Heart left ventricle (tissue), 16 donors: ENCODE measurements at places on chromosomes 12 and 14. TPM values are rescaled to one million over a fixed set of nuclear protein-coding genes. Genes with fewer than 3 reads are reported as not detected.

- H3K4me3 ChIP-seq: no peak overlapping the region
- no peaks in the 10 kb centered on the region for H3K4me1 ChIP-seq
- no peak overlapping the region for H3K27ac ChIP-seq
- no peaks in the 10 kb centered on the region for H3K27me3 ChIP-seq
- no peaks in the 10 kb centered on the region for H3K36me3 ChIP-seq
Observed at GRCh38 chr12:30996255-30996654, 69.7 kb downstream of the TSPAN11 start.

DNA sequence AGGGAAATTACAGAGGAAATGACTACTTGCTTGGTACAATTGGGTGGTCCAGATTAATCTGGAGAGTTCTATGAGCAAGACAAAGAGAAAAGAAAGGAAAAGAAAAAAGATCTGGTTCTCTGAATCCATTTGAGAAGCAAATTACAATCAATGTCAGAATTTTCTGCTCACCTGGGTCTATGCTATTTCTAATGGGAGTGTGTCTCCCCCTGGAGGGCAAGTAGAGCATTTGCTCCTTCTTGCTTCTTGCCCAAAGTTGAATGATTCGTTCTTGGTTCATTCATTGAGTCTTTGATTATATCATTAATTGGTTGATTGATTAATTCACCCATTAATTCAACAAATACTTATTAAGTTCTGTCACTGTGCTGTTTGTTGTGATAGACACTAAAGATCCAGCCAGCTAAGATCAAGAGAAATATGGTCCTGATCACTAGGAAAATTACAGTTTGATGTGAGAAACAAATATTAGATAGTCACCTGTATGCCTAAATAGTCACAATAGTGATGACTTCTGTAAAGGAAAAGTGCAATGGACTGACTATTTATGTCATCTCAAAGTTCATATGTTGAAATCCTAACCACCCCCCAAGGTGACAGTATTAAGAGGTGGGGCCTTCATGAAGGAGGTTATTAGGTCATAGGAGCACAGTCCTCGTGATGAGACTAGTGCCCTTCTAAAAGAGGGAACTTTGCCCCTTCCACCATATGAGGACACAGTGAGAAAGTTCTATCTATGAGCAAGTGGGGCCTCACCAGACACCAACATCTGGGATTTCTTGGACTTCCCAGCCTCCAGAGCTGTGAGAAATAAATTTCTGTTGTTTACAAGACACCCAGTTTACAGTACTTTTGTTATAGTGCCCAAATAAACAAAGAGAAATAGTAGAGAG is 8.0 kb upstream of the ASB8 start:
- no peaks in the 10 kb centered on the region for H3K36me3 ChIP-seq
- H3K27ac ChIP-seq: no peak overlapping the region
- no peak for DNase-seq
- no peaks in the 10 kb centered on the region for H3K27me3 ChIP-seq
- H3K4me1 ChIP-seq: no peaks in the 10 kb centered on the region

DNA sequence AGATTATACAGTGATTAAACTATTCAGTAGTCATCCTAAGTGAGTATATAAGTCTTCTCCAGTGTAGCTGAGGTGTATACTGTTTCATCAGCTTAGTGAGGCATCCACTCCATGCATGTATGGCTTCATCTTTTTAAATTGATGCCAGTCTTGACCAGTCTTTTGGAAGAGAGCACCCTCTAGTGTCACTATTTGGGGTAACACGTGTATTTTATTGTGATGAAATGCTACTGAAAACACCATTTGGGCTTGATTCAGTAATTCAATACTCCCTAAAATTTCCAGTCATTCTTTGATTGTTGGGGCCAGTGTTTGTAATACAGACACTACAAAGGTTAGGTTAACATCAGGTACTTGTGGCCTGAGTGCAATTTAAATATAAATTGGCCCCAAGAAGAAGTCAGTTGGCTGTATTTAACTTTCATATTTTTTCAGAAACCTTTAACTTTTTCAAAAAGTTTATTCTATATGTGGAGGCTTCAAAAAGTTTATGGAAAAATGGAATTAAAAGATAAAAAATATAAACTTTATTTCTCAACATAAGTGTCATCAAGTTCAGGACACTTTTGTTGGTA is 35.3 kb downstream of the MIPOL1 start:
- H3K4me3 ChIP-seq: no peak overlapping the region
- H3K27ac ChIP-seq: no peak overlapping the region
- H3K27me3 ChIP-seq: no peaks in the 10 kb centered on the region
- DNase-seq: no peak
- H3K4me1 ChIP-seq: no peaks in the 10 kb centered on the region

GRCh38 chr12:88448337-88448915 is 131.8 kb downstream of the KITLG start:
- no peaks in the 10 kb centered on the region for H3K27me3 ChIP-seq
- H3K36me3 ChIP-seq: no peaks in the 10 kb centered on the region
- no peak for DNase-seq

DNA sequence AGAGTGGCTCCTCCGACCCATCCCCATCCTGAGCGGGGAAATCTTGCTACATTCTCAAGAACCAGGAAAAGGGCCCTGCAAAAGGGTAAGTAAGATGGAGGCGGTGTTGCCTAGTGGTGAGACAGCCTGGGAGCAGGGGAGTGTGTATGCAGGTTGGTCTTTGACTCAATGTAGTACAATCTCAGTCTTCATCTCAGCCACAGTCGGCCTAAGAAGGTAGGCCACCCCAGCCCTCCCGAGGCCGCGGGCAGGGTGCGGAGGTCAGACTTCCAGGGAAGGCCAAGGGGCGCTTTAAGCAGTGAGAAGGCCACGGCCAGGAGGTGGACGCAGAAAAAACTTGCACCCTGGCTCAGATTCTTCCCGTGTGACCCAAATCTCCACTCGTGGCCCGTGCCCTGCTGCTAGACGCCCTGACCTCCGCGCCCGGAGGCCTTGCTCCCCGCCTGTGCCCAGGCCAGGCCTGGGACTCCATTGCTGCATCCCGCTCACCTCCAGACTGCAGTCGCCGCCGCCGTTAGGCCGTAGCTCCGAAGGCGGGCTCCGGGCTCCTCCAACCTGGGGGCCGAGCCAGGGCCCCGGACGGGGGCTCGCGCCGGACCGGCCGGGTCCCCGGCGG is 435 bp downstream of the FOXM1 start:
- no peak overlapping the region for H3K27ac ChIP-seq
- H3K27me3 ChIP-seq: no peaks in the 10 kb centered on the region
- H3K36me3 ChIP-seq: no peaks in the 10 kb centered on the region
- H3K4me1 ChIP-seq: peaks cover 16% of the 10 kb centered on the region

- H3K27me3 ChIP-seq: no peaks in the 10 kb centered on the region
- H3K27ac ChIP-seq: no peak overlapping the region
- H3K4me3 ChIP-seq: no peak overlapping the region
- no peaks in the 10 kb centered on the region for H3K4me1 ChIP-seq
- H3K36me3 ChIP-seq: no peaks in the 10 kb centered on the region
- DNase-seq: no peak
Observed at GRCh38 chr14:45144658-45145057, 8.9 kb downstream of the FANCM start.

GRCh38 chr14:51879170-51879569 is 18.8 kb downstream of the GNG2 start:
- H3K27me3 ChIP-seq: no peaks in the 10 kb centered on the region
- no peak overlapping the region for H3K27ac ChIP-seq
- H3K4me1 ChIP-seq: no peaks in the 10 kb centered on the region
- no peak overlapping the region for H3K4me3 ChIP-seq
- no peaks in the 10 kb centered on the region for H3K36me3 ChIP-seq

DNA sequence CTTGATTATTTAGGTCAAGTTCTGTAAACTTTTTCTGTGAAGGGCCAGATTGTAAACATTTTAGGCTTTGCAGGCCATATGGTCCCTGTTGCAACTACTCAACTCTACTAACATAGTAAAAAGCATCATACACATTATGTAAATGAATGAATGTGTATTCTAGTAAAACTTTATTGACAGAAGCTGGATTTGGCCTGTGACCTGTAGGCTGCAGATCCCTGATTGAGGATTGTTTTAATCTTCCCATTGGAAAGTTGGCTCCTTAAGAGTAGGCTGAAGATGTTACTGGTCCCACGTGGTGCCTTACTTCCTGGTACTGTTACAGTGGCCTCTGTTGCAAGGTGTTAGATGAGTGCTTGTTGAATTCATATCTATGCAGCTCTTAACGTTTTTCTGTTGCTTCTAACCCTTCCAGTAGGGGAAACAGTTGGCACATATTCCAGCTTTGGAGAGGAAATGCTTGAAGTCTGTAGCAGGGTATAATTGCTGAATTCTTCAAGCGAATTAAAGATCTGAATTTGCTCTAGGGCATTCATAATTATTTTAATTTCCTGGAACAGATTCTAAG is 133.6 kb upstream of the DNM1L start:
- peaks cover 92% of the 10 kb centered on the region for H3K4me1 ChIP-seq
- no peaks in the 10 kb centered on the region for H3K36me3 ChIP-seq

GRCh38 chr14:91891721-91892220 is 24.4 kb upstream of the TC2N start:
- H3K27ac ChIP-seq: peak overlapping the region; percentile 10
- H3K4me1 ChIP-seq: peaks cover 25% of the 10 kb centered on the region
- H3K27me3 ChIP-seq: no peaks in the 10 kb centered on the region
- no peaks in the 10 kb centered on the region for H3K36me3 ChIP-seq

DNA sequence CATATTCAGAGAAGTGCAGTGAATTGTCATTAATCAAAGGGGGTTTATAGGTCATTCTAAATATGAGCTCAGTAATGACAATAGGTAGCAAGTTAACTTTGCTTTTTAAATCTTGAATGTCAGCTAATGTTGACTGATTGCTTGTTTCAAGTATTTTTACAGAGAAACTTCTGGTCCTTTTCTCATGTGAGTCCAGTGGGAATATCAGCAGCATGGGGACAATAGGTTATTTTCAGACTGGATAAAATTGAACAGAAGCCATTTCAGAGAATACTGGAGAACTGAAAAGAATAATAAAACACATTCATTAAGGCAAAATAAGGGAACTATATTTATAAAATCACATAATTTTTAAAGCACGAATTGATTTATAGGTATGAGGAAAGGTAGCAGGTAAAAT is 78.7 kb downstream of the FUT8 start:
- DNase-seq: no peak
- H3K27me3 ChIP-seq: no peaks in the 10 kb centered on the region
- H3K4me1 ChIP-seq: no peaks in the 10 kb centered on the region
- no peak overlapping the region for H3K4me3 ChIP-seq

DNA sequence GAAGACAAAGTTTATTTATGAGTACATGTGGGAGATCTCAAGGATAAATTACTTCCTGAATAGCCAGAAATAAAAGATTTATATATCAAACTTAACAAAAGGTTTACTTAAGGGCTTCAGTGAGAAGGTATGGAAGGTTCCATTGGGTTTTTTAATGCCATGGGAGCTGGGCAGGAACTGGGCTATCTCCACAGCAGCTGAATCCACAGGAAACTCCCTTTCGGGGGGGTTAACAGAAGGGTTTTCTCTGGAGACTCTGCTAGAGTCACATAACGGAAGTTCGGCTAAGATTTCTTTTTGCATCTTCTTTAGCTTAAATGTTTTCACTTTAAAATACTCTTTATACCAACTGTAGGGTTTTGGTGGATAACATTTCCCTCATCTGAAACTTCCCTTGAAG is 113.5 kb downstream of the UNC79 start:
- no peaks in the 10 kb centered on the region for H3K36me3 ChIP-seq
- DNase-seq: no peak
- no peak overlapping the region for H3K27ac ChIP-seq
- H3K4me3 ChIP-seq: no peak overlapping the region
- no peaks in the 10 kb centered on the region for H3K4me1 ChIP-seq
- H3K27me3 ChIP-seq: peaks cover 4% of the 10 kb centered on the region

Gene DPPA3
- not detected for total RNA-seq

Gene LIN7A
- total RNA-seq: 15.5 TPM

Gene MYO1A
- total RNA-seq: not detected

Gene FIGNL2
- total RNA-seq: 0.13 TPM

Gene RAD9B
- total RNA-seq: 4.5 TPM

Gene KRT81
- total RNA-seq: not detected

Gene TMED10
- 303 TPM for total RNA-seq

Gene PPP1R1A
- 60.3 TPM for total RNA-seq

Gene SRRM4
- total RNA-seq: 0.08 TPM

Gene EIF2S3B
- total RNA-seq: 0.84 TPM

Gene NANOG
- not detected for total RNA-seq

Gene KRT77
- total RNA-seq: not detected

Gene CCDC38
- not detected for total RNA-seq
